ENCODE measurements at places on chromosomes 2 and 18. TPM values are rescaled to one million over a fixed set of nuclear protein-coding genes. Genes with fewer than 3 reads are reported as not detected.

EFEMP1 gene
- 1,564 TPM for total RNA-seq

GPR39 gene
- 3.6 TPM for total RNA-seq

DNA sequence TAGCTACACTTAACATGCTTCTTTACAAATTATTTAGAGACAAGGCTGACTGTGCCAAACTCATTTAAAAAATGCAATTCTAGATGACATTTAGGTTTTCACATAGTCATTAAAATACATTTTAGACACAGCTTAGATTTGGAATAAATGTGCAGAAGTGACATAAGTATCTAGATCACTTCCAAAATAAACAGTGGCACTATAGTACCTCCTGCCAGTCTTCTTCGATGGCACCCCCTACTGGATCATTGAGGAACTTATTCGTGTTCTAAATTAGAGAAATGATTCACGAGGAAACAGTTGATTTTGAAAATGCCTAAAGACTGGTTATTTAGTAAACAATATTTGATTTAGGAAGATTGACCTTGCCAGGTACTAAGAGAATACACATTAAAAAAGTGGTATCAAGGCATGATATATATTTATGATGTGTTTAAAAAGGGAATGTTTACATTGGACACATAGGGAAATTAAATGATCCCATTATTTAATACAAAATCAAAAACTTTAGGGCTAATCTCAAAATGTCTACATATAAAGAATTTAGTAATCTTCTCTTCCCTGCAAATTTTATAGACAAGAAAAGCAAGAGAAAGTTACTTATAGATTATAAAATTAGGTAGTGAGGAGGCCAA, 323.9 kb downstream of the XIRP2 start:
- DNase-seq, result no peak

CDK15 gene
- total RNA-seq, result 5.3 TPM

- no peak for DNase-seq
Observed at GRCh38 chr2:109726379-109727270, 67.5 kb upstream of the RGPD5 start.

KRTCAP3 gene
- under 0.01 TPM for total RNA-seq

ACTR1B gene
- total RNA-seq, result 44.9 TPM

GAD1 gene
- 0.36 TPM for total RNA-seq

IL36B gene
- total RNA-seq, result not detected

STEAP3 gene
- total RNA-seq, result 27.4 TPM

- no peak for DNase-seq
Observed at GRCh38 chr2:51790854-51791253, 758.9 kb upstream of the NRXN1 start.

- peak; percentile 58 for DNase-seq
Observed at GRCh38 chr2:3626118-3626811, 31.4 kb downstream of the COLEC11 start.

GRCh38 chr2:196278491-196278911, 107.1 kb upstream of the STK17B start:
- DNase-seq, result peak; percentile 86

DCDC2C gene
- not detected for total RNA-seq

MLPH gene
- total RNA-seq, result 32.1 TPM

DNA sequence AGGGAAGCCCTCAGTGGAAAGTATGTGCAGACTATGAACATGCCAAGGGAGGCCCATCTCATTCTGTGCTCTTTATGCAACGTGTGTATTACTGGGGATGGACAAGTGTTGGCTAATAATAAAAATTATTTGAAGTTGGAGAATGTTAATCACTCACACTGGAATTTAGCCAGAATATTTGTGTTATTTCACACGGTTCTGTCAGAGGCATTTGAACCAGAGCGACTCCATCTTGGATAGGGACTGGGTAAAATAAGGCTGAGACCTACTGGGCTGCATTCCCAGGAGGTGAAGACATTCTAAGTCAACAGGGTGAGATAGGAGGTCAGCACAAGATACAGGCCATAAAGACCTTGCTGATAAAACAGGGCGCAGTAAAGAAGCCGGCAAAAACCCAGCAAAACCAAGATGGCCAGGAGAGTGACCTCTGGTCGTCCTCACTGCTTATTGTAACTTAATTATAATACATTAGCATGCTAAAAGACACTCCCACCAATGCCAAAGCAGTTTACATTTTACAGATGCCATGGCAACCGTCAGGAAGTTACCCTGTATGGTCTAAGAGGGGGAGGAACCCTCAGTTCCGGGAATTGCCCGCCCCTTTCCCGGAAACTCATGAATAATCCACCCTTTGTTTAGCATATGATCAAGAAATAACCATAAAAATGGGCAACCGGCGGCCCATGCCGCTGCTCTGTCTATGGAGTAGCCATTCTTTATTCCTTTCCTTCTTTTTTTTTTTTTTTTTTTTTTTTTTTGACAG, 2.6 kb upstream of the FZD5 start:
- no peak for DNase-seq

DSEL gene
- 157 TPM for total RNA-seq

GRCh38 chr18:76405681-76406356, 89.2 kb downstream of the ZNF516 start:
- peak; percentile 92 for DNase-seq

DNA sequence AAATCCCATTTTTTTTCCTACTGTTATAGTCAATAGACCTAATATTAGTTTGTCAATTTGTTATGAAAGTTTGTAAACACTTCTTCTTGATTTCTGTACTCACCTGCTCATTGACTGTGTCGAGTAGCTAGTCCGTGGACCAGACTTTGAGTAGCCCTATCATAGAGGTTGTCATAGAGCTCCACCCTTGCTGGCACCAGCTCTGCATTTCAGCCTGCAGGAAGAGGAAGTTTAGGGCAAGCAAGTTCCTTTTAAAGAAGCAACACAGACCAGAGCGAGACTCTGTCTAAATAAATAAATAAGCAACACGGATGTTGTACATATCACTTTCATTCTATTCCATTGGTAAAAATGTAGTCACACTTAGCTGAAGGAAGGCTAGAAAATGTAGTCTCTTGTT, 74.0 kb downstream of the MCFD2 start:
- no peak for DNase-seq

DNA sequence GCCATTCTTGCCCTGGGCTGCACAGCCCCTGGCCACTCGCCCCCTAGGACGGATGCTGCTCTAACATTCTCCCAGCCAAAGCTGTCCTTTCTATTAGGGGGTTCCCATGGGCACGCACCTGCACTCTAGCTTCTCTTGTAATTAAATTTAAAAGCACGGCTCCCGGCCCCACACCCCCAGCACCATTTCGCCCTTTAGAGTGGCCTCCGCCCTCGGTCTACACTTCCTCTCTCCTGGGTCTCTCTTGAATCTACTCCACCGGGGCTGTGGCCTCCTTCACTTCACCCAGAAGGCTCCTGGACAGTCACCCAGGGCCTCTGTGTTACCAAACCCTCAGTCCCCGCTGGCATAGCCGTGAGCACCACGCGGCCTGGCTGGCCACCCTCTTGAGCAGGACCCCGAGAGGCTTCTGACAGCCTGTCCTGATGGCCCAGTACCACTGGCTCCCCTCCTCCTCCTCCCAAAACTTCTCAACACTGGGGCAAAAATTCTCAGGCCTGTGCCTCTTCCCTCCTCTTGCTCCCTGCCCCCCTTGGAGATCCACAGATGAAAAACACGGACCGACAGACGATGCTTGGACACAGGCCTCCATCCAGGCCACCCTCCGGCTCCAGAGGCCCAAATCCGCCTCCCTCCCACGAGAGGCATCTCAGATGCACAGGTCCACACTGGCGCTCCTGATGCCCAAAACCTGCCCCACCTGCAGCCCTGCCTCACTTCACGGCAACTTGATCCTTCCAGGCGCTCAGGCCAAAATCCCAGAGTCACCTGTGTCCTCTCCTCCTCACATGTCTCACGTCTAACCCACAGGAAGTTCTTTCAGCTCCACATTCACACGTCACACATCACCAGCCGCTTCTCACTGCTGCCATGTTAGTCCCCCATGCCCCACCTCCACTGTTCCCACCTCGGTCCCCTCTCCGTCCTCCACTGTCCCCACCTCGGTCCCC, 6.9 kb upstream of the RAB17 start:
- DNase-seq, result no peak

ZNF407 gene
- 19.4 TPM for total RNA-seq

DNA sequence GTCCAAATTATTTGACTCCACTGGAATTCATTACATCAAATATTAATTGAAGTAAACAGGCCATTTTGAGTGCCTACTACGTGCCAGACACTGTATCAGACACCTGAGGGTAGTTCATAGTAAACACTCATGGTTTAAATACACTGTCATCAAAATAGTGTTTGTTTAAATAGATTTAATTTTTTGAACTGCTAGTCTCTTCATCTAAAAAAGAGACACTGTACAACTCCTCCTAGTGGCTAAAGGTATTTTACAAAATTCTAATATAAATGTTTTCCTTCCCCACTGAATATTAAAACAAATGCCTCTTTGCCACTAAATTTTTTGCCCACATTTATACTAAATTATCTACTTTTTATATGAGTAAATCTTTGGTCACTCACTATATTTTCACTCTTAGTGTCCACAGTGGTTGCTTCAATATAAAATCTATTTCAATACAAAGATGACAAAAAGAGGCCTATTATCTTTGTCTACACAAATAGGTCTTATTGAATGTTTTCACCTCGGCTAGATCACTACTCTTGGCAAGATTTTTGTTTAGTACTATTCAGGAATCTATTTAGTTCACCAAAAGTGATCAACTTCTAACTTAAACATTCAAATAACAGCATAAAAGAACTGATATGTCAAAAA, 122.1 kb downstream of the TMEM247 start:
- DNase-seq, result no peak

FSIP2 gene
- total RNA-seq, result under 0.01 TPM

- DNase-seq, result peak; percentile 21
Observed at GRCh38 chr2:79855264-79856006, 342.6 kb downstream of the CTNNA2 start.

GRCh38 chr18:79801217-79801616, 3.5 kb downstream of the KCNG2 start:
- peak; percentile 65 for DNase-seq

RFTN2 gene
- total RNA-seq, result 14.5 TPM

DNA sequence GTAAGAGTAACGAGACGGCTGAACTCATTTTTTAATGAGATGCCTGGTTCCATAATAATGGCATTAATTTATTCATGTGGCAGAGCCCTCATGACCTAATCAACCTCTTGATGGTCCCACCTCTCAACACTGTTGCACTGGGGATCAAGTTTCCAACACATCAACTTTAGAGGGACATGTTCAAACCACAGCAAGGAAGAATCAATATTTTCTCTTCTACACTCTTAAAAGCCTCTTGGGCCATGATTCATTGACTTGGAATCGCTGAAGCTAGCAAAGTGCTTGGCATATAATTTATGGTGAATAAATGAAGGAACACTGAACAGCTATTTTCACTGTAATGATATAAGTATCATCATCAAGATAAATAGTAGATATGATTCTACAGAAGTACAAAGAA, 333.0 kb downstream of the TNS1 start:
- no peak for DNase-seq

Measured in osteoblast (primary cell).